ENCODE measurements at places on chromosomes 11 and 22.

DNA sequence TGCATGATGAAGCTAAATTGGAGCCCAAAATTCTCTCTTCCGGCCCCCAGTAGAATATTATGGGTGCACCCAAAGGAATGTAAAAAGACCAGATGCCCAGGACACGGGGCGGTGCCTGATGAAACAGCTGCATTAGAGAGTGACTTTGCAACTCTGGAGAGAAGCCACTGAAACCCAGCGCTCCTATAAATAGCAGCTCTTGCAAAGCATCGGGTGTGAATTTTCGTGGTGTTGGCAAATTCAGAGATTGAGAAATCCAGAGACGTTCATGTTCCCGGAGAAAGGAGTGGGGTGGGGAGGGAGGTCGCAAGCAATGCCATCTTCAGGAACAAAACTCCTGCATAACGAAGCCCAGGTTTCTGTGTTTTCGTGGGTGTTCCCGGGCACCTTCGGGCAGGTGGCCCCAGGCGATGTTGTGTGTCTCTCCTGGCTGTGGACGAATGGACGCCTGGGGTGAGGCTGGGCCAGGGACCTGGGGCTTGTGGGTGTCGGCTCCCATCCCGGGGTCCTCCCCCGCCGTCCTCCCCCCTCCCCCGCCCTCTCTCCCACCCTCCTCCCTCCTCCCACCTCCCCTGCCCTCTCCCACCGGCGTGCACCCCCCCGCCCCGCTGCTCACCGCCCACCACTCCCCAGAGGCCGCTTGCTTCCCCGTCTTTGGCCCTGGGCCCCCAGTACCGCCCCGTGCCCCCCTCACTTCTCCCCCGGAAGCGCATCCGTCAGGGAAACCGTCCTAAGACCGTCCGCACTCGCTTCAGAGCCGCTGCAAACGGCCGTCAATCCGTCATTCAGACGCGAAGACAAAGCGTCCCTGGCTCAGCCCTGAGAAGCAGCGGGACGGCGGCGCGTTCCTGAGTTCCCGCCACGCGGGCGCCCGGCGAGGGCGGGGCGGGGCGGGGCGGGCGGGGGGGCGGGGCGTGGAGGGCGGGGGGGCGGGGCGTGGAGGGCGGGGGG lies 26.7 kb upstream of the TOLLIP start:
- peak; percentile 37 for DNase-seq

DNA sequence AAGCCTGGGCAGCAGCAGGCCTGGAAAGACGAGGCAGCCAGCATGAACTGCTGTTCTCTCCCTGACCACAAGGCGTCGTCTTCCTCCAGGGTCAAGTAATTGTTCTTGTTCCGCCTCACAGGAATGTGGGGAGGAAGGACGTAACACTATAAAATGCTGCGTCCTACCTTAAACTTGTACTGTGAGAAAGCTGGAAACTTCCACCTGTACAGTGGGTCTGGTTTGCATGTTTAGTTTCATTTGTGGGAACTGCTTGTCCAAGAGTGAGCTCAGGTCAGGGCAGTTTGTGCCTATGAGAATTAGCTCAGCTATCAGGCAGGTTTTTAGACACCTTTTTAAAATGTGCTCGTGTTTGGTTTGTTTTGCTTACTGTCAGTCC lies 55.2 kb downstream of the PANX1 start:
- no peak for DNase-seq

DNA sequence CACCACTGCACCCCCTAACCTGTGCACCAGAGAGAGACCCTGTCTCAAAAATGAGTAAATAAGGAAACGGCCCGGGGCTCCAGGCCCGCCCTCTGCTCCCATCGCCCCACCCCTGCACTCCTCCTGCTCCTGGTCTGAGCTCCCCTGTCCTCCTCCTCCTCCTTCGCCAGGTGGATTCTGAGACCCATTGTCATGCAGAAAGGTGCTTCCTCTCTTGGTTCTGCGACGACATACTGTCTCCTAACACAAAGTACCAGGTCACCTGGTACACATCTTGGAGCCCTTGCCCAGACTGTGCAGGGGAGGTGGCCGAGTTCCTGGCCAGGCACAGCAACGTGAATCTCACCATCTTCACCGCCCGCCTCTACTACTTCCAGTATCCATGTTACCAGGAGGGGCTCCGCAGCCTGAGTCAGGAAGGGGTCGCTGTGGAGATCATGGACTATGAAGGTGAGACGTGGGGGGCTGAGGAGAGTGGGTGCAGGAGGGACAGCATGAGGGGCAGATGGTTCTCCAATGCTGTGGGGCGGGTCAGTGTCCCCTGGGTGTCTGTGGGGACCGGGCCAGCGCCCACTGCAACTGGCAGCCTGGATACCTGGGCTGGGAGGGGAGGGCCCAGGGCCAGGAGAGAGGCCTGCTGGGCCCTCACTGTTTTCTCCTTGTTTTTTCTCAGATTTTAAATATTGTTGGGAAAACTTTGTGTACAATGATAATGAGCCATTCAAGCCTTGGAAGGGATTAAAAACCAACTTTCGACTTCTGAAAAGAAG lies 3.1 kb upstream of the APOBEC3D start:
- DNase-seq, result no peak

- no peak for DNase-seq
These were observed 12.5 kb downstream of the OTUB1 start for GRCh38 chr11:63998558-63999348.

- no peak for DNase-seq
These were observed at the start of gene HBB for GRCh38 chr11:5226732-5227310. Gene HBB, minus strand, starts transcription at chr11:5227071. Its CDS starts 50 bp downstream, at chr11:5227021.

DNA sequence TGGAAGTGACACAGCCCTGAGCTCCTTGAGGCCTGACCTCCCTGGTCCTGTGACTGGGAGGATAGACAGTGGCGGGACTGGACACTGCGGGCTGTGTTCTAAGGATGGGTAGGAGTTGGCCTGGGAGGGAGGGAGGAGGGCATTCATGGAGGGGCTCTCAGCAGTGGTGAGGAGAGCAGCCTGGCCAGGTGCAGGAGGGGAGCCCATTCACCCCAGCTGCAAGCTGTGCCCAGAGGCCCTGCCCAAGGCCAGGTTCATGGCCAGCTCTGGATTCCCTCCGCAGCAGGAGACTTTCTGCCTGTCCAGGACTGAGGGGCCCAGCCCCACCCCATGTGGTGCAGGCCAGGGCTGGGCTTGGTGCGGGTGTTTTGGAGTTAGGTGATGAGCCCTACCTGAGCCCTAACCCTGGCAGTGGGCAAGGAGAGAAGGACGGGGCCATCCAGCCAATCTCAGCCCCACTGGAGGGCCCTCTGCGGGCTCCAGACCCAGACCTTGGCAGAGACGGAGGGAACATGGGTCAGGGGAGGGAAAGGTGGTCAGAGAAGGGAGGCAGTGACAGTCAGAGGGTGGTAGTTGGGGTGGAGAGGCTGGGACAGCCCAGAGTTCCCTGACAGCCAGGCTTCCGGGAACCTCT lies 26.8 kb downstream of the CACNA1I start:
- DNase-seq, result no peak

DNA sequence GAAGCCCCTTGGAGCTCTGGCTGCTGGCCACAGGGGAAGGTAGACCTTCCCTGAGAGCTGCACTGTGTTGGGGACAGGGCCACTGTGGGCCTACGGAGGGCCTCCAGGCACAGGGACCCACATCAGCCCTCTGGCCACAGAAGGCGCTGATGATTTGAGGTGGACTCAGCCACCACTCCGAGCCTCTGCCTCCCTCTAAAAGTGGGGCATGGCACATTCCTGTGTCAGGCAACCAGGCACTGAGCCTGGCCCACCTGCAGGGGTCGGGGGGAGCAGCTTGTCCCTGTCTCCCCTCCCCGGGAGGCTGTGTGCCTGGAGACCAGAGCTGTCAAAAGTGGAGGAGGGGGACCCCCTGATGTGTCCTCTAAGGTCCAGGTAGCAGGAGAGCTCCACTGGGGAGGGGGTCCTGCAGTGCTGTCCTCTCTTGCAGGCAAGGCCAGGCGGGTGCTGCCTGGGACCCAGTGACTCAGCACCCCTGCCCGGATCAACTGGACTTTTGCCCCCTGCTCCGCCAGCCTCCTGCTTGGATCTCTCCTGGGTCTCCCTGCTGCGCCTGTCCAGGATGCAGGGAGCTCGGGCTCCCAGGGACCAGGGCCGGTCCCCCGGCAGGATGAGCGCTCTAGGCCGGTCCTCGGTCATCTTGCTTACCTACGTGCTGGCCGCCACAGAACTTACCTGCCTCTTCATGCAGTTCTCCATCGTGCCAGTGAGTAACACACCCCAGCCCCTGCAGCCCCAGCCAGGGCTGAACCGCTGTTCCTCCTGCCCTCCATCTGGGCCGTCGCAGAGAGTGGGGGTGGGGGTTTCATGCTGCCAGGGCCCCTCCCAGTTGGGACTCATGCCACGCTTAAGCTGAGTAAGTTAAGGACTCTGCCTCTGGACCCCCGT lies 17.5 kb upstream of the CDKN1C start:
- DNase-seq, result no peak

- no peak for DNase-seq
These were observed 26.1 kb downstream of the CD82 start for GRCh38 chr11:44591557-44591956.

DNA sequence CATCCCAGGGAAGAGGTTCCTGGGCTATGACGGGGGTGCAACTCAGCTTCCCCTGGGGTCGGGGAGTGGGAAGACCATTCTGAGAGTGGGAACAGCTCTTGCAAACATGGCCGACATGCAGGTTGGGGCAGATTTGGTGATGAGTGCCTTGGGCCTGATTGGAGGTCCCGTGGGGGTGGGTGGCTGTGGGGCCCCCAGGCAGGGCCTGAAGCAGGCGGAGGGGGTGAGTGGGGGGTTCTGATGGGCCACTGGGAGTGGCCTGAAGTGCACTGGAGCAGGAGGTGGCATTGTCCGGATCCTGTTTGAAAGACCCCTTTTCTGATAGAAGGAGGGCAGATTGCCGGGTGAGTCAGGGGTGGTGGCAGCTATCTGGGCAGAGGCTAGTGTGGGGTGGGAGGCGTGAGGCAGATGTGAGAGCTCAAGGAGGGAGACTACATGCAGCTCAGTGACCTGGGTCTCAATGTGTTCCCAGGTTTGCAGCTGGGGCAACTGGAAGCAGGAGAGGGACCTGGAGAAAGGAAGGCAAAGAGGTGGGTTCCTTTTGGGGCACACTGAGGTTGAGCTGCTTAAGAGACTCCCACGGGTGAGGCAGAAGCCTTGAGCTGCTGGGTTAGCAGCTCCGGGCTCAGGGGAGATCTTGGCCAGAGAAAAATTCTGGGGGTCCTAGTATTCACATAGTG lies 15.1 kb downstream of the MYEOV start:
- no peak for DNase-seq
